ENCODE measurements at places on chromosomes 1 and 21. TPM values are rescaled to one million over a fixed set of nuclear protein-coding genes. Genes with fewer than 3 reads are reported as not detected.
A peak's percentile ranks its signal among the peaks of the same experiment; 100 is the strongest.

GRCh38 chr1:200916681-200917080 lies 22.0 kb downstream of the INAVA start:
- DNase-seq: no peak

DNA sequence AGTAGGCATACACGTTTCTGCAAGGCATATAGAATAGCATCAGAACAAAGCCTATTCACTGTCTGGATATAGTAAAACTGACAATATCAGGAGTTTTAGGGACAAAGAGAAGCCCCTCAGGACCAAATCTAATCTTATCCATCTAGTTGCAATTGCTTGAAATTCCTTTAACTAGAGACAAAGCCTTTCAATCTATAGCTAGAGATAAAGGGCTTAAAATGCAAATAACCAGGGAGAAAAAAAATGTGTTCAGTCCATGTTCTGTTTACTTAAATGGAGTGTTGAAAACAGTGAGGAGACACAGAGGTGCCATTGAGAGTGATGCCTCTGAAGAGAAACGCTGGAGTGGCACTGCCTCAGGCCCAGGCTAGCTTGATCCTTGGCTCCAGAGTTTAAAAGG lies 286.1 kb downstream of the DPYD start:
- DNase-seq: no peak

DNA sequence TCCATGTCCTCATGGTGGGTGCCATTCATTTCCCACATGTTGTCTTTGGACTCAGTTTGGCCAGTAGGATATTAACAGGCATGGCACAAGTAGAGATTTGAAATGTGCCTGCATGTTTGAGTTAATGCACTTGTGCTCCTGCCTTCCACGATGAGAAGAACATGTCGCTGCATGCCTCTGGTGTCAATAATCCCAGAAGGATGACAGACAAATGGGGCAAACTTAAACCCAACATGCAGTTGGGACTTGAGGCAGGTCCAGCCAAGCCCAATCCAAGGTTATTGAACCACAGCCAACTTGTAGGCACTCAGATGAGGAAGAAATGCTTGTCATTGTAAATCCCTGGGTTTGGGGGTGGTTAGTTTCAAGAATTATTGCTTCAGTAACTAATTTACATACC lies 174.6 kb downstream of the TRIM33 start:
- DNase-seq: no peak

GRCh38 chr1:245173446-245174211 lies 18.8 kb downstream of the KIF26B start:
- peak; percentile 23 for DNase-seq

- no peak for DNase-seq
These were observed 8.2 kb downstream of the RC3H1 start for GRCh38 chr1:174013864-174014418.

DNA sequence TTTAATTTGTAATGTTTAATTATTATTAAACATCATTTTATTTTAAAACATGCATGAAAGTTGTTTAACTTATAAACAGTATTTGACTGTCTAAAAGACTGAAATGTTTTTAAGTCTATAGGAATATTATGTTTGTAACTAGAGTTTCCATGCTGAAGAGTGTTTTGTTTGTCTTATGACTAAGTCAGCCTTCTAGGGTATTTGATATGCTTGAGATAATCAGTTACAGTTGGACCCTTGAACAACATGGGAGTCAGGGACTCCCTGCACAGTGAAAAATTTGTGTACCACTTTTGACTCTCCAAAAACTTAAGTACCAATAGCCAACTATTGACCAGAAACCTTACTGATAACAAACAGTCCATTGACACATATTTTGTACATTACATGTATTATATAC lies 45.5 kb upstream of the KANK4 start:
- DNase-seq: no peak

GRCh38 chr1:153195216-153195615 lies 8.0 kb upstream of the LELP1 start:
- DNase-seq: no peak

GRCh38 chr1:200954434-200954833 lies 59.7 kb downstream of the INAVA start:
- no peak for DNase-seq

- no peak for DNase-seq
These were observed 785 bp downstream of the PGLYRP4 start for GRCh38 chr1:153347856-153348255.

DNA sequence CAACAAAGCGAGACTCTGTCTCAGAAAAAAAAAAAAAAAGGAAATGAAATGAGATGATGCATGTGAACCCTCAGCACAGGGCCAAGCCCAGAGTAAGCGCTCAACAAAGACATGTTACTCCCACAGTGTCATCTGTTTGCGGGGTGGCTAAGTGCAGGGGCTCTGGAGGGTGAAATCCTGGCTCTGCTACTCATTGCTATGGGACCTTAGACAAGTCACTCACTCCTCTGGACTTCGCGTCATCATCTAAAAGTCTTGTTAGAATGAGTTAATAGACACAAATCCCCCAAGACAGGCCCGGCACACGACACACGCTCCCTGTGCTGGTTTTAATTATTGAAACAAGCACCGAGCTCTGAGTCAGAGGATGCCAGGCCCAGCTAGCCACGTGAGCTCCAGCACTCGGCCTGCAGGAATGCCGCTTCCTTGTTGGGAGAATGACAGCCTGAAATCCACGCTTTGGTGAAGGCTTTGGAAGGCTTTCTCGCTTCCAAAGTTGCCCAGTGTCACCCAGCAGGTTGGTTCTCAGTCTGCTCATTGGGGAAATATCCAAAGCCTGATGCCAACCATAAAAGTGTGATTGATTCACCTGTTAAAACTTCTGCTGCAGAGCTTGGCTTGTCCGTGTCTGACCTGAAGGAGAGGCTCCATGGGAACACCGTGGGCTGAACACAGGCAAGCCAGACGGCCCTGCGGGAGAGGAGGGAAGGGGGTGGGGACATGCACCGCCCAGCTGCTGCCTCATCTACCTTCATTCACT lies 36.7 kb upstream of the TARDBP start:
- no peak for DNase-seq

GRCh38 chr1:36472656-36473055 lies 8.5 kb upstream of the MRPS15 start:
- DNase-seq: no peak

- DNase-seq: no peak
These were observed 3.7 kb upstream of the LRP8 start for GRCh38 chr1:53331446-53332185.

DNA sequence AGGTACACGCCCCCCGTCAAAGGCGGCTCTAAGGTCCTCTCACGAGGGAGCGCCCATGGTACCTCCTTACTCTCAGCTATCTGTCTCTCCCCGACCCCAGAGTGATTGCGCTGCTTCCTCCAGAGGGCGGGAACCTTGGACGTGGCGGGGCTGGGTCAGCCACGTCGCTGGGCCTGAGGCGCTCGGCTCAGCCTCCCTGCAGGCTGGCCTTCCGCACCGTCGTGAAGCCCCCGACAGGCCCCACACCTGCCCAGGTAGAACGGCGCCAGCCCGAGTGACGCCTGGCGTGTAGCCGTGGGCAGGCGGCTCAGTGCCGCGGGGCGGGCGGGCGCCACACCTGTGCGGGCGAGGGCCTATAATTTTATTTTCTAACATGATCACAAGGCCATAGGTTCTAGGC lies 122.2 kb upstream of the BEND5 start:
- DNase-seq: no peak

DNA sequence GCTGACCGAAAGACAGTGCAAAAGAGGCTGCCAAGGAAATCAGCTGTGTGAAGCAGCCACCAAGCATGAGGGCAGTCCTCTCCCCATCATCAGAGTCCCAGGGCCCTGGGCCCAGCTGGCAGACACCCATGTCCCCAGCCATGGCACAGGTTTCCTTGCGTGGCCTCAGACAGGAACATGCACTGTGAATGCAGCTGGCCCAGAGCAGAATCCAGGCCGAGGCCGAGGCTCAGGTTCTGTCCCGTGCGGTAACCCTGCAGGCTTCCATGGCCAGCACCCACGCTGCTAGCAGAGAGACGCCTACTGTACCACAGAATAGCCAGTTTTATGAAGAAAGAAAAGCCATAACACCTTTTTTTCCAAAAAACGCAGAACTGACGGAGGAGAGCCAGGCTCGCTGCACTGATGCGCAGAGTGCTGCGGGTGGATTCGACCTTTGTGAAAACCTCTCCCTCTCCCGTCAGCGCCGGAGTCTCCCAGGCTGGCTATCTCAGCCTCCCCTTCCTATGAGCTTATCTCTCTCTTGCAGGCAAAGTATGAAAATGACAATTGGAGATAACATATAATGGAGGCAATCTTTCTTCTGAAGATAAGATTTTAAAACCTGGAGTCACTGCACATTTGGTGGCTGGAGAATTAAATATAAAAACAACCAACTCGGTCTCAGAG lies 106.6 kb downstream of the NPHP4 start:
- DNase-seq: no peak

DNA sequence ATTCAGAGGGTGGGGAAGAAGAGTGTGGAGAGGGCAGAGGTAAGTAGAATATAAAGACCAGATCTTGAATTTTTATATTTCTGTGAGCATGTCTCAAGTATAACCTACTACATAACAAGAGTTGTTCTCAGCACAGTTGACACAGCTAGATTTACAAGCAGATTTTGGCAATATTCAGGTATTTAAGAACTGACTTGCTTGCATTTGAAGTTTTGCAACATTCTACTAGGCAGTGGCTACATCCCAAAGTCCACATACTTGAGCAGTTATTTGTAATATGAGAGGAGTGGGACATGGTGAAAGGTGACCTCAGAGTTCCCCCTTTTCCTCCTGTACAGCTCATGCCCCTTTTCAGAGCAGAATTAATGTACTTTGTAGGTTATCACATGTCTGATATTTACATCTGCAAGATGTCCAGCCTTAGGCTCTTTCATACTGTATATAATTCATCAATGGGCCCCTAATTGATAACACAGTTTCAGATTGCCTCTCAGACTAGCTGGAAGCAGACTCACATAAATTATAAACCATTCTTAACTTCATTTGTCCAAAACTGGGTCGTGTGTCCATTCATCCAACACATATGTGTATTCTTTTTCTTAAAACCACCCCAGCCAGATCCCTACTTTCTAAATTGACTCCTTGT lies 136.7 kb upstream of the RAVER2 start:
- no peak for DNase-seq

GRCh38 chr1:17706445-17706844 lies 48.7 kb upstream of the ACTL8 start:
- DNase-seq: no peak

GRCh38 chr1:167515893-167516321 lies 2.4 kb downstream of the CD247 start:
- DNase-seq: no peak

DNA sequence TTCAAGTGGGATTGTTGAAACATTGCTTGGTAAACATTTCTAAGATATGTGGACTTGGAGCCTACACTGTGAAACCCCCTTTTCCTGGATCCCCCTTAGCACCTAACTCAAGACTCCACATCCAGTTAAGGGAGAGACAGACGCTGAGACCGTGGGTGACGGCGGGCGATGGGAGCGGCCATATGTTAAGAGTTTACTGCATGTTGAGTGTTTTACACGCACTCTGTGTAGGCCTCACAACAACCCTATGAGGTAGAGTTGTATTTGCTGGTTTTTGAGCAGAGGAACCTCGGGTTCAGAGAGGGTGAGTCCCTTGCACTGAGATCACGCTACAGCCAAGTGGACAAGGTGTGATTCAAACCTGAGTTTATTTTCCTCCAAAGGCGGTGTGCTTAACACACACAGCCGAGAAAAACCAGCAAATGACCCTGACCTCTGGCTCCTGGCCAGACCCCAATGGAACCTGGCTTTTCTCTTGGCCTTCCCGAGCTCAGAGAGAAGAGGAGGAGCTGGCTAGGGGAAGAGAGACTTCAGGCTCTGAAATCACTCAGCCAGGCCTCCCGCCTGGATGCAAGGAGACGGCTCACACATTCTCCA lies 46.9 kb upstream of the GOLT1A start:
- DNase-seq: no peak

GRCh38 chr1:20194757-20195461 lies 8.6 kb upstream of the PLA2G2C start:
- peak; percentile 70 for DNase-seq

- DNase-seq: no peak
These were observed 182.2 kb downstream of the PRDM16 start for GRCh38 chr1:3251099-3251806.

The TMPRSS15 gene
- total RNA-seq: not detected

The GNAT2 gene
- total RNA-seq: not detected

The TMEM50B gene
- 41.0 TPM for total RNA-seq

The GJA5 gene
- total RNA-seq: 126 TPM

The OLFML2B gene
- total RNA-seq: 4.5 TPM

The CRP gene
- total RNA-seq: not detected

The RORC gene
- 10.3 TPM for total RNA-seq

The PROK1 gene
- total RNA-seq: 5.1 TPM

The TNNI3K gene
- total RNA-seq: 14.6 TPM

The PPIAL4G gene
- total RNA-seq: not detected

Measured in right atrium auricular region (tissue), 2 donors.